Fibroblast of skin of back (primary cell): ENCODE measurements at places on chromosomes 2 and 18.

DNA sequence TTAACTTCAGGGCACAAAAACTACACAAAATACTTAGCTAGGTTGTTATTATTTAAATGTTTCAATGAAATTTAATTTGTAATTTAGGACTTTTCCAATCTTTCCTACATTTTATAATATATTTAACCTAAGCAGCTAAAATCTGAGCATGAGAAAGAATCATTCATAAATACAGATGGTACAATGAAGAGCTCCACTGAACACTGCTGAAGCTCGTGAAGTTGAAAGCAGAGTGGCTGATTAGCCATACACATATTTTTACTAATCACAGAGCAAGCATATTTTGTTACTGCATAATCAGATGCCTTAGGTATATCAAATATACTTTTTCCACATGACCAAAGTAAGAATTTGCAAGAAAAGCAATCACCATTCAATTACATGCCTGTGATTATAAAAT is 184.9 kb upstream of the ETAA1 start:
- DNase-seq: no peak

DNA sequence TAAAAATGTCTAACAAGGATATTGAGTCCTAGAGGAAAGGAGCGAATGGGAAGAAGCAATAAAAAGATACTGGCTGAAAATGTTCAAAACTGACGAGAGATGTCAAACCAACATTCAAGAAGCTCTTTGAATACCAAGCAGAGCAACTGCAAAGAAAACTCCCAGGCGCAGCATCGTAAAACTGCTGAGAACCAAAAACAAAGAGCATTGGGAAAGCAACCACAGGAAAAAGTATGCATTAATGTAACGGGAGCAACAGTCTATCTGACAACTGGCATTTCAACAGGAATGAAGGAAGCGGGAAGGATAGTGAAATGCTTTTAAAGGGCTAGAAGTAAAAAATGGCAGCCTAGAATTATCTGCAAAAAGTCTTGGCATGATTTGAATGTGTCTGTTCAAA is 53.1 kb downstream of the ADCY3 start:
- DNase-seq: no peak

- no peak for DNase-seq
Measured at GRCh38 chr2:202589582-202589949, 45.2 kb upstream of the FAM117B start.

- peak; percentile 77 for DNase-seq
Measured at GRCh38 chr2:5695654-5696403, 3.6 kb downstream of the SOX11 start.

- DNase-seq: peak; percentile 32
Measured at GRCh38 chr2:160621748-160622147, 128.1 kb upstream of the RBMS1 start.

- no peak for DNase-seq
Measured at GRCh38 chr2:165610591-165611029, 141.1 kb downstream of the CSRNP3 start.

- no peak for DNase-seq
Measured at GRCh38 chr2:241768850-241769249, 7.8 kb upstream of the GAL3ST2 start.

- no peak for DNase-seq
Measured at GRCh38 chr2:159545085-159545484, 71.3 kb downstream of the BAZ2B start.

- DNase-seq: no peak
Measured at GRCh38 chr18:32238635-32239268, 48.9 kb downstream of the MEP1B start.

- peak; percentile 9 for DNase-seq
Measured at GRCh38 chr2:71190656-71191569, 36.0 kb downstream of the PAIP2B start.

- DNase-seq: peak; percentile 30
Measured at GRCh38 chr2:159982842-159983785, 79.3 kb downstream of the PLA2R1 start.

- no peak for DNase-seq
Measured at GRCh38 chr2:74789271-74789670, 44.7 kb upstream of the HK2 start.

DNA sequence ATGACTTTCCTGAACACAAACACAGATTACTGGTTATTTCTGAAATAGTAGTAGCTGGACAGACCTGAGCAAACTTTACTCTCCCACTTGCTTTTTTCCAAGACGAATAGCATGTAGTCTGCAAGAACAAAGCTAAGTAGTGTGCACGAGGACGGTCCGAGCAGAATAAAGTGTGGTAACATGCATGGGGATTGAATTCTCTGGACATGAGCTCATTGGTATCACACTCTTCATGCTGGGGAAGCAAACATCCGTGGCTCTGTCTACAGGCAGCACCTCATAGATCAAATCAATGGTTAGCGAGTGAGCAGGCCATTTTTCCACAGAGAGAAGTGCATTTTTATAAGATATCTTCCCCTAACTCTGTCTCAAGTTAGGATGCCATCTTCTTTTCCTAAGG is 164.8 kb upstream of the STK17B start:
- no peak for DNase-seq

GRCh38 chr2:48357351-48357750 is 172.6 kb upstream of the STON1 start:
- no peak for DNase-seq

- no peak for DNase-seq
Measured at GRCh38 chr2:2960441-2961133, 417.0 kb downstream of the EIPR1 start.

DNA sequence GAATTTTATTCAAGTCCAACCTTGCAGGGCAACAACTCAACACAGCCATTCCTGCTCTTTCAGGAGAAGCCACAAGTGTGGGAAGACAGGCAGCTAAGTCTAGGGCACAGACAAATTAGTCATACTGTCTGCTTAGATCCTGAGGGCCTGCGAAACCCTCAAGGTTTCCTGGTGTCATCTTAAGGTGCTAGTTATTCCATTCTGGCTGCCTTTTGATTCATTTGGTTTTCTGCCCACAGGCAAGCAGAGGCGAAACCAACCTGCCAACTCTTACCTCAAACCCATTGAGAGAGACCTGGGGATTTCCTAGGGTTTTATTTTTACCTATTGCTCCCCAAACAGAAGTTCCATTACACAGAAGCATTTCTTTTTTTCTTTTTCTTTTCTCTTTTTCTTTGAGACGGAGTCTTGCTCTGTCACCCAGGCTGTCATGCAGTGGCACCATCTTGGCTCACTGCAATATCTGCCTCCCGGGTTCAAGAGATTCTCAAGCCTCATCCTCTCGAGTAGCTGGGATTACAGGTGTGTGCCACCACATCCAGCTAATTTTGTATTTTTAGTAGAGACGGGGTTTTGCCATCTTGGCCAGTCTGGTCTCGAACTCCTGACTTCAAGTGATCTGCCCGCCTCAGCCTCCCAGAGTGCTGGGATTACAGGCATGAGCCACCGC is 23.7 kb upstream of the SCYGR1 start:
- peak; percentile 37 for DNase-seq

DNA sequence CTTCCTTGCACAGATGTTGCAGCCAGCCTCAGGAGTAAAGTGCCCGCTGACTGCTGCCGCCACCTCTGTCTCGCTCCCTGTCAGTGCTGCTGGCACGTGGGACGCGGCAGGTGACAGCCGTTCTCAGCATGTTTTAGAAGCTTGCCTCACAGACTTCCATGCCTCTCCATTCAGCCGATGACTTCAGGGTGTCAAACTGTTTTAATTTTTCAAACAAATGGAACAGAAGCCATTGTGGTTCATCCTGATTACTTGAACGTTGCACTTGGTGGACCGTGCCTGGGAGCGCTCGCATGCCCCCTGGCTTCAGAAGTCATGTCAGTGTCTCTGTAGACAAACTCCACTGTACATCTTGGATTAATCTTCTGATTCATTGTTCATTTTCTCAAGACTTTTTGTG is 62.7 kb upstream of the EML6 start:
- DNase-seq: no peak

- peak; percentile 85 for DNase-seq
Measured at GRCh38 chr2:23757686-23758433, 169.1 kb downstream of the ATAD2B start.
